ENCODE measurements at places on chromosomes 13 and 19.

DNA sequence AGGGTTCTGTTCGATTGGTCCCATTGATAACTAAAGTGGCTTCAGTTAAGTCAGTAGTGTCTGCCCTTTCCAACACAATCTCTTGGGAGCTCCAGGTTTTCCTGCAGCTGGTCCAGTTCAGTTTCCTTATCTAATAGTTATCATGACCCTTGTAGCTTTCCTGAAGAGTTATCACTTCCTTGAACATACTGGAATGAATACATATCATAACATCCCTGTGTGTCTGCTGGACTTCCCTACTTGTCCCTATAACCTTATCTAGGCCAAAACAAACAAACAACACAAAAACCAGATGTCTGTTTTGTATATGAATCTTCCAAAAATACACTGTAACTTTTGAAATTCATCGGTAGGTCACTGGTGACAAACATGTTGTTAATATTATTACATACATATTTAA lies 167.6 kb downstream of the DCT start:
- DNase-seq: no peak

DNA sequence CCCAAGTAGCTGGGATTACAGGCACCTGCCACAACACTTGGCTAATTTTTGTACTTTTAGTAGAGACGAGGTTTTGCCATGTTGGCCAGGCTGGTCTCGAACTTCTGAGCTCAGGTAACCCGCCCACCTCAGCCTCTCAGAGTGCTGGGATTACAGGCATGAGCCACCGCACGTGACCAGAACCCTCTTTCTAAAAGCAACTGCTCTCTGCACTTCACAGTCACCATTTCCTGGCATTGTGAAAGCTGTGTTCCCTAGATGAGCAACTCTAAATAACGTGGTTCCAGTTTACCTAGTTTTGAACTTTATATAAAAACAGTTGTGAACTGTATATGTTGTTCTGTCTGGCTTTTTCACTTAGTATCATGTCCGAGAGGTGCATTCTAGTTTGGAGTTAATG lies 152.9 kb downstream of the SIPA1L3 start:
- no peak for DNase-seq

- DNase-seq: no peak
Observed at GRCh38 chr13:59442944-59443486, 720.7 kb downstream of the DIAPH3 start.

DNA sequence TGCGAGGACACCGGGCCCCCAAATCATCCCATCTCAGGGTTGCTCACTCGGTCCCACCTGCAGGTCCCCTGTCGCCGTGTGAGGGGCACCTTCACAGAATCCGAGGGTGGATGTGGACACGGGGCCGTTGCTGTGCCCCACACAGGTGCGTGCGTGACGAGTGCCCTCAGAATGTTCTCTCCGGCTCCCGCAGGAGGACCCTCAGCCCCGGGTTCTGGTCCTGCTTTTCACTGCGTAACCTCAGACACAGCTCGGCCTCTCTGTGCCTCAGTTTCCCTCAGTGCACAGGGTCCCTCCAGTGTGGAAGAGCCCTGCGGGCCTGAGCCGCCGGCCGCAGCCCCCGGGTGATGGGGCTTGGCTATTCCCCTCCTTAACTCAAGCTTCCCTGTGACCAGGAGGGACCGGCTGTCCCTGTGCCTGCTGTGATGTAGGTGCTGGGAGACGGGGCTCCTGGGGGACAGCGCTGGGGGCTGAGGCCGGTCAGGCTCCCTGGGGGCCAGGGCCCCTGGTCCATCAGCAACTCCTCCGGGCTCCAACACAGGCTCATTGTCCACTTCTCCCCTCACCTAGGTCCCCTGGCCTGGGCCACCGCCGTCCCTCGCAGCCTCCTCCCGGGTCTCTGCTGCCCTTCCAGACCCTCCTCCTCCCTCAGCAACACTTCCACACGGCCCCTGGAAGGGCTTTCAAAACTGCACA lies 4.8 kb downstream of the SHC2 start:
- DNase-seq: no peak
